Caco-2 (cell line): ENCODE measurements at places on chromosomes 11 and 22. TPM values are rescaled to one million over a fixed set of nuclear protein-coding genes. Genes with fewer than 3 reads are reported as not detected.

GRCh38 chr11:33052231-33052630, 12.9 kb downstream of the TCP11L1 start:
- no peak for DNase-seq

- DNase-seq = no peak
These were observed 6.8 kb downstream of the JRKL start for GRCh38 chr11:96396637-96397036.

- no peak for DNase-seq
These were observed 3.4 kb upstream of the OR6Q1 start for GRCh38 chr11:58027341-58027740.

- no peak for DNase-seq
These were observed 37.2 kb downstream of the SLC35F2 start for GRCh38 chr11:107821199-107821927.

DNA sequence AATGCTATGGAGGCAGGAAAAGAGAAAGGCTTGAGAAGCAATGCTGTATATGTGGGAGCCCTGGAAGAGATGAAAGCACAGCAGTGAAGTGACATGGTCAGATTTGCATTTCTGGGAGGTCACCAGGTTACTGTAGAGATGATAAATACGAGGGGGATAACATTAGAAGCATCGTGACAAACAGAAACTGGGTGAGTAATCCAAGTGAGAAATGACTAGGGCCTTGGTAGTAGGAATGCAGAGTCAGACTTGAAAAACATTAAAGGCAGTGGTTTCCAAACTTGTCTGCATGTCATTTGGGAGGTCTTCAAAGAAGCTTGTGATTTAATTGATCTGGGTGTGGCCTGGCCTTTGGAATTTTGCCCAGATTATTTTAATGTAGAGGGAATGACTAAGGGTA, 43.9 kb downstream of the CCDC34 start:
- no peak for DNase-seq

DNA sequence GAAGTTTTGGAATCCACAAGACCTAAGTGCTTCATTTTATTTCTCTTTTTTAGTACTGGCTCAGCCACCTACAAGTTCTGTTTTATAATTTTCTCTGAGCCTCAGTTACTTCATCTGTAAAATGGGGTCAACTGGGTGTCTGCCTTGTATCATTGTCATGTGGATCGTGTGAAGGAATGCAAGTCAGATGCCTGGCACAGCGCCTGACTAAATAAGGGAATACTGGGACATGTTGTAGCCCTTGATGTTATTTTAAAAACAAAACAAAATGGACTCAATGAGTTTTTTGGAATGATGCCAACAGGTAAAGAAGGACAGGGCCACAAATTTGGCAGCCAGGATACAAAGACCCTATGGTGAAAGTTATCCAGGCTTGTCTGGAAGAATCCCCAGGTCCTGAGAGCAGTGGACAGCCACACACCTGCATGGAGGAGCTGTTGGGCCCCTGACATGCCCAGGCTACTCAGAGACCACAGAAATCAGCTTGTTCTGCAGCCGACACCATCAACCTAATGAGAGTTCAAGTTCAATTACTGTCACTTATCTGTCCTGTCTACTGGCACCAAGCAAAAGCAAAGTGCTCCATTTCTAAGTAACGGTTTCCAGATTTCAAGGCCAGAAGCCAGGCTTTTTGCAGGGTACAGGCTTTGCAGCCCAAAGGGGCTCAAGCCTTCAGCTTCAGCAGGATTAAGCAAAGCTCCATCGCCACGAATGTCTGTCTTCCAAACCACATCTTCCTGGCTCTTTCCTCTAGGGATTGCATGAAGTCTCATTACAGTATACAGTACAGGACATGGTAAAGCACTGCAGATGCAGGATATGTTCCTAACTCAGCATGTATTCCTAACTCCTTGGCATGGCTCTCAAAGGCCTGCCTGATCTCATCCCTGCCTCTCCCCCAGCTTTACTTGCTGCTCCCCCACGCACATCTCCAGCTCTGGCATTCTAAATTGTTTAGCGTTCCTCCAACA, 18.4 kb downstream of the DKK3 start:
- DNase-seq = no peak

GRCh38 chr11:3139086-3139440, 26.0 kb downstream of the OSBPL5 start:
- DNase-seq = no peak

GRCh38 chr22:41535244-41535643, 9.0 kb downstream of the POLR3H start:
- DNase-seq = peak; percentile 46

DNA sequence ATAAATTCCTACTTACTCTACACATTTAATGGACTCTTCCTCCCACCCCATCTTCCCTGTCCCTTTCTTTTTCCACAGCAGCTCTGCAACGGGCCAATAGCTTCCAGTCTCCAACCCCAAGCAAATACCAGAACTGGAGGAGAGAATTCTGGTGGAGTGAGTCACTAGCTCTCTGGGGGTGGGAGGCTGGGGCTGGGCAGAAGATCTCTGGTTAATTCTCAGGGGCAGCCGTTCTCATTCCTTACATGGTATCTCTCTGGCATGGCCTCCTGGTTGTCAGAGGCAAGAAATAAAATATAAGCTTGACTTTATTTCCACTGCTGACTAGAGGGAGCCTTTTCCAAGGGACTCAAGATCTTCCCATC, 90.4 kb upstream of the PARVA start:
- DNase-seq = no peak

DNA sequence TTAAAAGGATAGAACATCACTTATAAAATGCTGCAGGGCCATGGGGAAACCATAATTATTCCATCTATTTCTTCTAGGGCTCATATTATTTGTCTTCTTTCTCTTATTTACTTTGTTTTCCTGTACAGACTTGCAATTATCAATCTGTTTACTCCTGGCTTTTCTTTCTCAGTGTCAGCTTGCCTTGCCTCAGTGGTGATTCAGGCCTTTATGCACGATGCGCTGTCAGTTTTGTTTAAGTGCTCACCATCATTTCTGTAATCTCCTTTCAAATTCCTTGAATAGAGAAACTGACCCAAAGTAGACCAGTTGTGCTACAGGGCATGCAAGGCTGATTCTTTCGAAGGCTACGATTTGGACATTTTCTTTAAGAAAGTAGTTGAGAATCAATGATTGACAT, 4.7 kb downstream of the PDHX start:
- no peak for DNase-seq

DNA sequence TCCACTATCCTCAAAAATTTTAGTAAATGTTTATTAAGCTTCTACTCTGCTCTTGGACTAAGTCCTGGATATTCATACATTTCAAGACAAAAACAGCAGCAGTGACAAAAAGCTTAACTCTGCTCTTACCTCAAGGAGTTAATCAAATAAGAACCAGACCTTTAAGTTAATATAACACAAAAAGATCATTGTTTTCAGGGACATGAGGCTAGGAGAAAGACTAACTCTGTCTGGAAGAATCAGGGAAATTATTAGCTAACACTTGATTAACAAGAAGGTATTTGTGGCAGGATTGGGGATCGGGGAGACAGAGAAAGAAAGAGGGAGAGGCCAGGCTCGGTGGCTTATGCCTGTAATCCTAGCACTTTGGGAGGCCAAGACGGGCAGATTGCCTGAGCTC, 74.4 kb downstream of the PPP2R1B start:
- no peak for DNase-seq

DNA sequence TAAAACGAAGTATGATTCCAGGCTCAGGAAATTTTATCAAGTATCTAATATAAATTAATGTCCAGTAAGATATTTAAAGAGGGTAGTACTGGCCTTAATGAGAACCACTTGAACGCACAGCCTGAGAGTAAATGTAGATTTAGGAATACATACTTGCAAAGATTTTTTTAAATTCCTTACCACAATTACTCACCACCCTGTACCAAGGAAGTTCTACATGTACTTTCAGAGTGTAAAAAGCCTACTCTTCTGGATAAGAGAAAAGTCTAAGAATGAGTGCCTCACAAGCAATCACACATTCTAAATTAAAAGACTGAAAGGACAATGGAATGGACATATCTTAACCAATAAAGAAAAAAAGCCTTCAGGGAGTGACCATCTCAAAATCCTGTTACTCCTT, 697.4 kb downstream of the DLG2 start:
- DNase-seq = no peak

- DNase-seq = no peak
These were observed 28.3 kb upstream of the TP53I11 start for GRCh38 chr11:44978961-44979331.

DNA sequence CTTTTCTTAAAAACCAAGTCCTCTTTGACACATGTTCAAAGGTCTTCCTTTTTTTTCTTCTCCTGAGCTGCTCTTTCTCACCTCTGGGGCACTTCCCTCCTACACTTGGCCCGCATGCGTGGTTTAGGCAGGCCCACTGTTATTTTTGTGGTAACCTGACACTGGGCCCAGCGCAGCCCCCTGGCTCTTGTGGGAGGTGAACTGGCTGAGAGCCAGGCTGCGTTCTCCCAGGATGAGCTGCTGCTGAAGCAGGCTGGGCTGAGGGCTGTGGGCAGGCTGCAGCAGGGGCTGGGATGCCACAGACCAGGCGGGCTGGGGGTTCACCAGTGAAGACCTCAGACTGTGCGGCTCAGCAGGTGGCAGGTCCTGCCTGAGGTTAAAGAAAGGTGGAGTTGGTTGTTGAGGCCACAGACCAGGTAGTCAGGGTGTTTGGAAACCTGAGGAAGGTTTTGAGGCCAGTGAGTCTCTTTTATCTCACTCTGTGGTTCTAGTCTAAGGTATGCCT, 72.4 kb downstream of the TEAD1 start:
- peak; percentile 7 for DNase-seq

DNA sequence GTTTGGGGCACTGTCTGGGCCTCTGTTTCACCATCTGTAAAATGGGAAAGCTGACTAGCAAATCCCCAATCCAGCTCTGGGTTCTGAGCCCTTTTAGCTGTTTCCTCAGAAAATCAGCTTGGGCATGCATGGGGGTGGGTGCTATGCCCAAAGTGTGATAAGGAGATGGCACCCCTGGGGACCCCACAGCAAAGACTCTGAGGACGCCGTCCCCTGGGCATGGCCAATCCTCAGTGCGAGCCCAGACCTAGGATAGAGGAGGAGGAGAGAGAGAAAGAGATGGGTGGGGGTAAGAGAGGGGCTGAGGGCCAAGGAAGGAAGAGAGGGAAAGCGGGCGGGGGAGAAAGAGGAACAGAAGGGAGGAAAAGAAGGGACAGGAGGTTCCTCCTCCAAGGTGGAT, 31.8 kb downstream of the TPBGL start:
- no peak for DNase-seq

GRCh38 chr11:7690648-7691047, 15.6 kb downstream of the OVCH2 start:
- no peak for DNase-seq

- DNase-seq = no peak
These were observed 250.0 kb downstream of the NXPE2 start for GRCh38 chr11:114928260-114928870.

DNA sequence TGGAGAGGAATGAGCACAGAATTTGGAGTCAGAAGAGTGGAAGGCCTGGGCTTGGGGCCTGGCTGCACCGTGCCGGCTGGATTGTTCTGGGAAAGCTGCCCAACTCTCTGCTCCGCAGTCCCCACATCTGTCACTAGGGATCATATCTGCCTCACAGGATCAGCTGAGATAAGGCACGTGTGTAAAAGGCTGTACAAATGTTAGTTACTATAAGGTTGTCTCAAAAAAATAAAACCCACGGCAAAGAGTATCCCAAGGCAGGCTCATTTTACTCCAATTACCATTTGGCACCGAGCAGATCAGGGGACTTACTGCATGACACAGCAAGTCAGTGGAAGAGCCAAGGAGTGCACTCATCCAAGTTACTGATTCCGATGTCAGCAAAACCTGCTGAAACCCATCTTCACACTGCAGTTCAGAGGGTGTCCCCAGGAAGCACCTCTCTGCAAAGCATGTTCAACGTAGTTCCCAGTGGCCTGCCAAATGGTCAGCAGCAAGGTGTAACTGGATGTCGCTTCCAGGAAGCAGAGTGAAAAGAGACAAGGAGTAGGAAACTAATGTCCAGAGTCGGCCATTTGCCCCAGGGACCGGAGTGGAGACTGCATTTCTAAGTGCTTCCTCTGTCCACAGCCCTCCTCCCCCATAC, 18.1 kb upstream of the MRTFA start:
- DNase-seq = peak; percentile 48

DNA sequence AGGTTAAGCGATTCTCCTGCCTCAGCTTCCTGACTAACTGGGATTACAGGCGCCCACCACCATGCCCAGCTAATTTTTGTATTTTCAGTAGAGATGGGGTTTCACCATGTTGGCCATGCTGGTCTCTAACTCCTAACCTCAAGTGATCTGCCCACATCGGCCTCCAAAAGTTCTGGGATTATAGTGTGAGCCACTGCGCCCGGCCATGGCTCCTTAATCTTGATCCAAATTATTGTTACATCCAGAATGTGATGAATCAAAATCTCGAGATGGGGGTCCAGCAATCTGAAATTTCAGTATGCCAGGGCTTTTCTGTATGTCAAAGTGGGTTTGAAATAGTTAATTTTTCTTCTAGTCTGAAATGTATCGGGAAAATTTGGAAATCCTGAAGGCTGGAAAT, 3.7 kb downstream of the RPL27A start:
- DNase-seq = no peak

- no peak for DNase-seq
These were observed 47.7 kb downstream of the SYT9 start for GRCh38 chr11:7299393-7299792.

GRCh38 chr11:84543367-84544159, 1083.6 kb downstream of the DLG2 start:
- no peak for DNase-seq

- DNase-seq = no peak
These were observed 39.7 kb upstream of the MMP12 start for GRCh38 chr11:102914238-102915043.

- DNase-seq = no peak
These were observed 79.8 kb downstream of the GRIA4 start for GRCh38 chr11:105689631-105690030.

- DNase-seq = no peak
These were observed 28.8 kb upstream of the RAPSN start for GRCh38 chr11:47477753-47478152.

ARSA gene
- 11.5 TPM in 2 replicates for total RNA-seq

ANKRD49 gene
- total RNA-seq = 27.5 and 29.2 TPM in 2 replicates

P2RY6 gene
- 48.4 and 55.7 TPM in 2 replicates for total RNA-seq

SSH3 gene
- 81.2 and 89.6 TPM in 2 replicates for total RNA-seq

OR51I1 gene
- total RNA-seq = not detected in 2 replicates

TRPM5 gene
- total RNA-seq = not detected in 2 replicates
